ENCODE measurements at places on chromosomes 4 and X.

GRCh38 chr4:55865228-55865806 lies 11.9 kb downstream of the EXOC1 start:
- DNase-seq, result no peak

DNA sequence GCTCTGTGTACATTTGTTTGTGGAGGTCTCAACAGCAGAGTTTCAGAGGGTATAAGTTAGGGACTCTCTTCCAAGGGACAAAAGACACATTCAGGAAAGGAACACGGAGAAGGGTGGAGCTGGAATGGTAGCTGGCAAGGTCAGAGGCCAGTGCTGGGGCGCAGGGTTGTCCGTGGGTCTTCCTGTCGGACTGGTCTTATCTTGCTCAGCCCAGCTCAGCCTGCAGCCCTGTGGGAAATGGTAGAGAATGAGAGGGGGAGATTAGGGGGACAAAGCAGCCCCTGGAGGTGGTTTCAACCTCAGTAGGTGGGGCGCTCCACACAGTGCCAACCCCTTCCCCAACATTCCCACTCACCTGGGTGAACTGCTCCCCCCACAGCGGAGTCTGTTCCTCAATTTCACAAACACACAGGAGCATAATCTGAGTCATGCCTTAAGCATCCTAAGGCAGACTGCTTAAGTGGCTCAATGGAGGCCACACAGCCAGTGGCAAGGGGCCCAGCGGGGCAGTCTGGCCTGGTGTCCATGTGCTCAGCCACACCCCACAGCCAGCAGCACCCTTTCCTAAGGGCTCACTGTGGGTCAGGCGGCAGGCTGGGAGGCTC lies 6.9 kb upstream of the HDAC6 start:
- DNase-seq, result no peak

DNA sequence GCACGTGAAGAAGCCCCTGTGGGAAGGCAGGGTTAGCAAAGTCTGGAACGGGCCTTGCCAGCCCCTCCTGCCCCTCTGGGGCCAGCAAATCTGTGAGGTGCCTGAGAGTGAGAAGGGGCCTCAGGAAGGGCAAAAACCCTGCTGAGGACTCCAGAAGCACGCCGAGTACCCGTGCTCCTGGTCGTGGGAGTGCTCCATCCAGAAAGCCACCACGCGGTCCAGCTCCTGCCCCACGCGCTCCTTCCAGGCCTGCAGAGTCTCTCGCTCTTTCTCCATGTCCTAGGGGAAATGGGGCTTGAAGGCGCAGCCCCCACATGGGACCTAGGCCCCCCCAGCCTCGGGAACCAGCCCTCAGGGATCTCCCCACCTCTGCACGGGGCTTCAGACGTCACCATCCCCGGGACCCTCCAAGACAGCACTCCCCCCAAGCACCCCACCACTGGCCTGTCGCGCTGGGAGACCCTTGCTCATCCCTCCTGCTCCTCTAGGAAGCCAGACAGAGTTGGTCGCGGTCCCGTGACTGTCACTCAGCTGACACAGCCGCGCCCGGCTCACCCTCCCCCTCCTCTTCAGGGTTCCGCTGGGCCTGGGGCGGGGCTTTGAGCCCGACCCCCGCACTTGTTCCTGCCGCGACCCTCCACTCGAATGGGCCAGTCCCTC lies at the start of gene RENBP:
RENBP (minus strand) TSS at position 504 of the 660 bp plus-strand sequence; CDS start at position 471, 33 bp downstream.
- no peak for DNase-seq

DNA sequence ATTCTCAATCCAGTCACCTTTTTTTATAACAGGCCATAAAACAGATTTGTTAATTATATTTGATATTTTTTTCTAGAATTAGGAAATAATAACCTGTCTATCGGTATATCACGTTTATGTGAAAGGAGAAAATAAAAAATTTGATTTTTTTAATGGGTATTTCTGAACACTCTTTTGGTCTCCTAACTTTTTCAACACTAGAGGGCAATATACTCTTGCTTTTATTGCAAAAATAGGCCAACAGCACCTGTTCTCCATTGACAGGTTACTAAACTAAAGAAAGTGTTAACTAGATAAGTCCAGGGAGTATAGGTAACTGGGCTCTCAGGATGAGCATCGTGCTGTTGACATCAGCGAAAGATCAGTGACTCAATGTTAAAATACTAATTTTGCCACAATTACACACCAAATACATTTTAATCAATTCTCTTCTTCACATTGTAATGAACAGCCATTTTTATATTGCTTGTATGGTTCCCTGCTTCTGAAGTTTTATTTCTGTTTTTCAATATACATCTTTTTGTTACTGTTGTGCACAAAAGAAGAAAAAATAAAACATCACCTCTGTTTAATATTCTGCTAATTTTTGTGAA lies 22.8 kb downstream of the NDST4 start:
- DNase-seq, result no peak

- no peak for DNase-seq
These were observed 33.6 kb downstream of the RPGR start for GRCh38 chrX:38293741-38294140.

Measured in SIG-M5 (cell line).